Activated CD4-positive, alpha-beta T cell treated with anti-CD3 and anti-CD28 coated beads, Interleukin-2, amount 50 U/mL, for 4 hours (primary cell): ENCODE measurements at places on chromosomes 3 and 15.

- no peak for DNase-seq
Measured at GRCh38 chr3:184443831-184444230, 64.0 kb downstream of the CHRD start.

DNA sequence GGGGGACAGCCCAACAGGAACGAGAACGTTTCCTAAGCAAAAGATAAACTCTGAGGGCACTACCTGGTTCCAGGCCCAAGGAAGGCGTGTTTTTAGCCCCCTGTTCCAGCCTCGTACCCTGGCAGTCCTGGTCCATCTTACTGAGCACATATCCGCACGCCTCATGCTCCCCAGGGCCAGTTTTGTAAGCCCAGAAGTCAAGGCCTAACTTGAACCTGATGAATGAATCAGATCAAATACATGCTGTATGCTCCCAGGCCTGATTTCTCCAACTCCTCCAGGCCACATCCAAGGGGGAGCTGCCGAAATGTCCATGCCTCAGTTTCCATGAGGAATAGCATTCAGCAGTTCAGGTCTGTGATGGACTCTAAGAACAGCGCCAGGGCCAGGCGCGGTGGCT lies 14.3 kb upstream of the DOCK3 start:
- no peak for DNase-seq

GRCh38 chr3:155970398-155970797 lies 99.9 kb downstream of the GMPS start:
- DNase-seq, result no peak

DNA sequence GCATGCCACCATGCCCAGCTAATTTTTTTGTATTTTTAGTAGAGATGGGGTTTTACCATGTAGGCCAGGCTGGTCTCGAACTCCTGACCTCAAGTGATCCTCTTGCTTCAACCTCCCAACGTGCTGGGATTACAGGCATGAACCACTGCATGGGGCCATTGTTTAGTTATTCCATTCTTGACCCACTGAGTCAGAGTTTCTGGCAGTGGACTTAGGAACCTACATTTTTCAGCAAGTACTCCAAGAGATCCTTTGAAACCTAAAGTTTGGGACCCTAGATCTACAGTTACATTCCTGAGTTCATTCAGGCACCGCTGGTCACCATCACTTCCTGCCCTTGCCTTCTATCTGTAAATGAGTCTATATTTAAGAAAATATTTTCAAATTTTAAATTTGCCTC lies 1.4 kb upstream of the TNFSF10 start:
- no peak for DNase-seq
